ENCODE measurements at places on chromosomes 7 and 10.
A peak's percentile ranks its signal among the peaks of the same experiment; 100 is the strongest.

- no peak for DNase-seq
Measured at GRCh38 chr10:96704563-96704962, 15.8 kb downstream of the PIK3AP1 start.

- peak; percentile 49 for DNase-seq
Measured at GRCh38 chr10:43138021-43138756, at the start of gene CSGALNACT2. Gene CSGALNACT2 (plus strand): TSS chr10:43138445. CDS start chr10:43155150, 16,705 bp downstream.

DNA sequence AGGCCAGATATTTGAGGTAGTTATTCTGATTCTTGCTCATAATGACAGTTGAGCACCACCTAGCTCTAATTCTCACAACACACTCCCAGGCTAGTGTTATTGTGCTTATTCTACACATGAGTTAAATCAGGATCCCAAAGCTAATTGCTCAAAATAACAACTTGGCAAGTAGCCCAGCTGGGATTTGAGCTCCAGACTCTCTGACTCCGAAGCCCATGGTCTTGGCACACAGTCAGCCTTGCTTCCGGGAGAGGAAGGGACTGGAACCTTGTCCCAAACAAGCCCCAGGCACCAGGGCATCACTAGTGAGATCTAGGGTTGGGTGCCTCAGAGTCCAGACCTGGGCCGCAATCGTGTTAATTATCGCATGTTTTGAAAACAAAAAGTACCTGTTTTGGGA is 101.4 kb downstream of the GPAM start:
- no peak for DNase-seq

DNA sequence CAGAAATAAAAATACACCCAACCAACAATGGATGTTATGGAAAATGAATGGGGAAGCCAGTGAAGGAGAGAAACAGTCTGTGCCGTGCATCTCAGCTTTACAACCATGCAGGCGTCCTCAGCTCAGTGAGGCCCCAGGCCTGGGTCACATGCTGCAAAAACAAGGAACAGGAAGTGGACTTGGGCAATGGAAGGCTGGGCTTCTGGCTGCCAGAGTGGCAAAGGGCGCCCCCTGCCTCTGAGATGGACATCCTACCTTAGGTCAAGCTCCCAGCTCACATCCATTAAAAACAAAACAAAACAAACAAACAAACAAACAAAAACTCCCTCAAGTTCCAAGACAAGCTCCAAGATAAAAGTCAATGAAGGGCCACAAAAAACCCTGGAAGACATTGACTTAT is 54.7 kb upstream of the AFAP1L2 start:
- no peak for DNase-seq

DNA sequence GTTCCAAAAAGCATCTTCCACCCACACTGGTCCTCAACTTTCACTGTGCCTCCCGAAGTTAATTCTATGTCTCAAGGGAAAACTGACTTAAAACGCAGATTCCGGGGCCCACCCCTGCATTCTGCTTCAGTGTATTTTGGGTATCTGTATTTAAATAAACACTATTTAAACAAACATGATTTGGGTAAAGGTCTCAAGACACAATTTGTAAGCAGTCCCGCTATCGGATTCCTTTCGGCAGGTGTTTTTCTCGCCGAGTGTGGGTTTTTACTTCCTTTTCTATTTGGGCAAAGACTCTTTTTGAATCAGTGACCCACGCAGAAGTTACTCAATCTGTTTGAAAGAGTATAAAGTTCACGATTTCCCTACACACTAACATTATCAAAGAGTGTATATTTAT is 1.2 kb downstream of the PDIA4 start:
- DNase-seq = no peak
